ENCODE measurements at places on chromosomes 7 and 10. TPM values are rescaled to one million over a fixed set of nuclear protein-coding genes. Genes with fewer than 3 reads are reported as not detected.

DNA sequence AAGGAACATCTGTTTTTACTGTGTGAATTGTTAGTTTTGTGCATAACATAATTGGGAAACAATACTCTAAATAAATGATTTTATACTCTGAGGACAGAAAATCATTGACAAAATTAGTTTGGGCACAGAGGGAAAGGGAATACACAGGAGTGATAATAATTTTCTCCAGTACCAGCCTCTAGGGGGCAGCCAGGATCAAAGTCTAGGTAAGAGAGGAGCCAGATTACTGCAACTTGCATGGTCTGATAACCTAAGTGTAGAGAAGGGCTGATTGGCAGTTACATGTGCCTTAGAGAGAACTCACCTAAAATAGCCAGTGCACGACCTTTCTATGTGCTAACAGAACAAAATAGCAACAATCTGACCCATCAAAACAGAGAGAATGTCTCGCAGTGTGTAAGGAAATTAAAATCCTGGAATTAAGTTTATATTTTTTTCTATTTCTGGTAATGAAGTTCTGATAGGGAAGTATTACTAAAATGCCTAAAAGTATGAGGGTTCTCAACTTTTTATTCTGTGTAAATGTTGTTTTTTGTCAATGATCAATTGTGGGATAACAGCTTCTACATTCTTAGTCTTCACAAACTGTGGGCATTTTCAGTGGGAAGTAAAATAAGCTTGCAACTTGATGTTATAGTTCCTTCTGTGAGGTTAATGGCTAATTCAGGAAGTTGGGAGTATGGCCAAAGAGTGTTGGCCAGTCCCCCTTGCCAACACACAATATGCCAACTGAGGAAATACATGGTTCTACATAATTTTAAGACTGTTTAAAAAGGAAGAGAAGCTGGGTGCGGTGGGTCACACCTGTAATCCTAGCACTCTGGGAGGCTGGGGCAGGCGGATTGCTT lies 66.4 kb downstream of the EXOC6 start:
- DNase-seq: peak; percentile 66

- DNase-seq: no peak
These were observed 131.8 kb upstream of the TRIM24 start for GRCh38 chr7:138328215-138328614.

The NPC1L1 gene
- total RNA-seq: not detected

The CPN1 gene
- total RNA-seq: not detected

GRCh38 chr7:99242682-99243081 lies 30.0 kb upstream of the MYH16 start:
- no peak for DNase-seq

DNA sequence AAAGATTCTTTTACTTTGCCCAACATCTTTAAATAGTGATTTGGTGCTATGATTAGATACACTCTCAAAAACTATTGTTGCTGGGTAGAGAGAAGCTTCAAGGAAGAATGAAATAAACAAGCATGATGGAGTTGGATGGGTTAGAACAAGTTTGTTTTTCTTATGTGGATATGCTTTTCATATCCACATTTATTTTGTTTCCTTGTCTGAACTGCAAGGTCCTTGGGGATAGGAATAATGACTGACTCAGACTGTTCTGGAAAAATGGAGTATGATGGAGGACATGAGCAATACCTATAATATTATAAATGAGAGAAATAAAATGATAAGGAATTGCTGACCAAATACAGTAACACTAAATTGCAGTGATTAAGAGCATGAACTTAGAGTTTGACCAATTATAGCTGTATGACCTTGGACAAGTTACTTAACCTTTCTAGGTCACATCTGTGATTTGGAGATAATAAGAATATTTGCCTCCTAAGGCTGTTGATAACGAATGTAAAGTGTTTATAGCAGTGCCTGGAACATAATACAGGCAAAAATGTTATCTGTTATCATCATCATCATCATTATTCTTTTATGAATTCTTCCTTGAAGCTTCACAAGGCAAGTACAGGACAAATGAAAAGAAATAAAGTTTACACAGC lies 847.5 kb downstream of the LRMDA start:
- no peak for DNase-seq

DNA sequence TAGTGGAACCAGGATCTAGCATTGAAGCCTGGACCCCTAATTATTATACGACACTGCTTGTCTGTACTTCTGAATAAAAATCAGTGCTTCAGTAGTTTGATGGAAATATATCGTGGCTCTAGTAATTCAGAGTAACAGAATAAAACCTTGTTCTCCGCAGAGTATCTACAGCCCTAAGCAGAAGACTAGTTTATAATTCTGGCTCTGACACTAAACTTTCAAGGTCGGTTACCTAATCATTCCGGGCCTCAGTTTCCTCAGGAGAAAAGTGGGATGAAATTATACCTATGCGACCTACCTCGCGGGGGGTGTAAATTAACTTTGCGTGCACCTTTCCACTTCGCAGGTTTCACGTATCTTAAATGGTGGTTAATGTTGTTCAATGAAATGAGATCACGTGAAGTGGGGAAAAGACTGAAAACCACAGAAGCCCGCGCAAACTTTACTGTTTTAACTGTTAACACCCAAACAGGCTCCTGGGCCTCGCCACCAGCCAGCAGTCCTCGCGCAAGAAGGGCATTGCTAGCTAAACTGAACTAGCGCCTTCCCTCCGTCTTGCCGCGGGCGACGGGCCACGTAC lies 615 bp downstream of the THAP5 start:
- no peak for DNase-seq

The PPP1R9A gene
- total RNA-seq: 14.7 TPM

The MEST gene
- 186 TPM for total RNA-seq

DNA sequence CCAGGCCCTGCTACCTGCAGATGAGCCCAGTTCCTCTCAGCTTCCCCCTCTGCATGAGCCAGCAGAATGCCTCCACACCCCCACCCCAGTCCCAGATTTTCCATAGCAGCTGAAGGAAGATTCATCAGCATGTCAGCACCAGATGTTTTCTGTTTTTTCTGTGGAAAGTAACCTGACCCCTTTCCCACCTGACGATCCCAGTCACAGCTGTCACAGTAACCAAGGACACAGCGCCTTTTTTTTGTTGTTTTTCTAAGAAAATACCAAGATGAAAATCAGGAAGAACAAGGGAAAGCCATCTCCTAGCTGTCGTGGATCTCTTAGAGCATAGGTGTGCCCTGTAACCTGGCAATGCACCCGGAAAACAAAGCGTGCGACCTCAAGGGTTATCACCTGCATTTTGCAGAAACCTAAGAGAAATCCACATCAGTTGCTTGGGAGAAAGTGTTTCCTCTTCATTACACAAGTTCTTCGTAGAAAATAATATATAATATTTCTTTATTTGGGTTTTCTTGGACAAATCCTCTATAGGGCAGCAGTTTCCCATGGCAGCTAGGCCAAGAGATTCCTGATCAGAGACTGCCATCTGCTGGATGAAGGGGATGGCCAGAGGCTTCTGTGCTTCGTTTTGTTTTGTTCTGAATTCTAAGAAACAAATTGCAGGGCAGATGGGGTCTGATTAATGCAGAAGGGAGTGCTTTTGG lies 401.9 kb downstream of the TNS3 start:
- peak; percentile 75 for DNase-seq

The PON1 gene
- total RNA-seq: 1.1 TPM

DNA sequence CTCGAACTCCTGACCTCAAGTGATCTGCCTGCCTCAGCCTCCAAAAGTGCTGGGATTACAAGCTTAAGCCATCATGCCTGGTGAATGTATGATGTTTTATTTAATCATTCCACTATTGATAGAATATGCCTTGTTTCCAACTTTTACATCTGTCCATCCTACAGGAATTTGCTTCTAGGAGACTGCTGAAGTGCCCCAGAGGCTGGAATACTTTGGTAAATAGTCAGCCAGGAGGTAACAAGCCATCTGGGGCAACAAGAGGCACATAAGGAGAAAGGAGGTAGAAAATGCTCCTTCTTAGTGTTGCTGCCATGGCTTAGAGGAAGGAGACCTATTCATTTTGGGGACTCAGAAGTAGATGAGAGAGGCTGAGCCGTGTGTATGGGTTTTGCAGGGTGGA lies 14.8 kb downstream of the PLCE1 start:
- no peak for DNase-seq

The AP4M1 gene
- 25.9 TPM for total RNA-seq

- no peak for DNase-seq
These were observed 16.1 kb upstream of the SEC61G start for GRCh38 chr7:54774785-54775740.

GRCh38 chr7:41114131-41114530 lies 588.8 kb downstream of the INHBA start:
- no peak for DNase-seq

The PLAC9 gene
- total RNA-seq: not detected

The SLC16A9 gene
- 1.2 TPM for total RNA-seq

The SPDYE5 gene
- not detected for total RNA-seq

DNA sequence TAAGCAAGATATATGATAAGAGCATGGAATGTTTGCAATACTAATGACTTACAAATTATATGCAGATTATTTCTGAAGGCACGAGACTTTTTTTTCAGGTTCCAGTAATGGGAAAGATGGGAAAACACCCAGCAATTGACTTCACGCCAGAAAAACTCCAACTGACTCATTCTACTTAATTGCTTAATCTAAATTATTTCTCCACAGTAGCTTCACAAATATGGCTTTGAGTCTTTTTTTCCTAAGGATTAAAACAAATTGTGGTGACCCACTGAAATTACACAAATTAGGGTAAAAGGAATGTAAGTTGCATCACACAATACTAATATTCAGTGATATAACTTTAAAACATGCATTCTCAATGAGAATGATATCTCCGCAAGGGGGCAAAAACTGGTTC lies 138.7 kb downstream of the GNAI1 start:
- no peak for DNase-seq

DNA sequence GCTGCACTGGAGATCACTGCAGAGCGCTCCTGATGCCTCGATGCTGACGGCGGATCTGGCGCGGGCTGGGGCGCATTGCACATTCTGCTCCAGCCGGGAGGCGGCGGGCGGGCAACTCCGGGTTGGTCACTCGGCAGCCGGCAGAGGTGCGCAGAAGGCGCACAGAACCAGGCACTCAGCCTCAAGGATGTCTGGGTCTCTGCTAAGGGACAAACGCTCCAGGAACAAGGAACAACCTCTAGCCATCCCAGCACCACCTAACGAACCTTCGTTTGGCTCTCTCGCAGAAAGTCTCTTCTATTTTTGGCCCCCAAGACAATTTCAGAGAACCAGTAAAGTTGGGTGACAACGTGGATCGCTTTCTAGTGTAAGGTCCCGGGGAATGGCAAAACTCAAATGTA lies 254.6 kb downstream of the OTUD1 start:
- DNase-seq: peak; percentile 78

- DNase-seq: no peak
These were observed 135.4 kb downstream of the KIF20B start for GRCh38 chr10:89836840-89837164.

The AOAH gene
- not detected for total RNA-seq

- DNase-seq: no peak
These were observed 147.2 kb downstream of the MAPK8 start for GRCh38 chr10:48453451-48454301.

The NAT16 gene
- 2.4 TPM for total RNA-seq

The GIMAP8 gene
- total RNA-seq: not detected

DNA sequence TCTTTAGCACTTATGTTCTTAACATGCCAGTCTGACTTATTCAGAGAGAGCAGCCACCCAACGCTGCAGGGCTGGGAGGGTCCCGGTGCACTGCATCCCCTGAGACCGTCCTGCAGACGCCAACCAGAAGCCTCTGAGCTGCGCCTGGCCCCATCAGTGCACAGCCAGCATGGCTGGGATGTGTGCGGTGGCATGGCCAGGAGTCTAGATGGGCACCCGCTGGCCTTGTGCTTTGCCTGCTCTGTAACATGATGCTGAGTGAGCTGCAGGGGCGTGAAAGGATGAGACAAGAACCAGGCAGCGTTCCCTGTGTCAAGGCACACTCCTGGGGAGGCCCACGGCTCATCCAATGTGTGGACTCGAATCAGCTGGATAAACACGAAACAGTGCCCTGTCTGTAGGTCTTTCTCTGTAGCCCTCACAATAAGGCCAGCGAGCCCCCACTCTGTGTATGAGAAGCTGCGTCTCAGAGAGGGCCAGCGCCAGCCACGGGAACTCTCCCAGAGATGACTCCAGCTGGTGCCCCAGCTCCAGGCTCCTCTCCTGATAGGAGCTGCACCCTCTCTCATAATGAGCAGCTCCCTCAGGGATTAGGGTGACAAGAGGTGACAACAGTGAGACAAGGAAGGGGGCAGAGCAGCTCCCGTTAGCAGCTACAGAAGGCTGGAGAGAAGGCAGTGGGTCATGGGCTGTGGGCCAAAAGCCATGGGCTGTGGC lies 96.8 kb downstream of the TNS3 start:
- no peak for DNase-seq

The CALCR gene
- not detected for total RNA-seq

- no peak for DNase-seq
These were observed 236.4 kb upstream of the GRM3 start for GRCh38 chr7:86407291-86407690.

GRCh38 chr10:18436902-18437301 lies 214.5 kb downstream of the NSUN6 start:
- DNase-seq: no peak

The ZNF239 gene
- 4.1 TPM for total RNA-seq

DNA sequence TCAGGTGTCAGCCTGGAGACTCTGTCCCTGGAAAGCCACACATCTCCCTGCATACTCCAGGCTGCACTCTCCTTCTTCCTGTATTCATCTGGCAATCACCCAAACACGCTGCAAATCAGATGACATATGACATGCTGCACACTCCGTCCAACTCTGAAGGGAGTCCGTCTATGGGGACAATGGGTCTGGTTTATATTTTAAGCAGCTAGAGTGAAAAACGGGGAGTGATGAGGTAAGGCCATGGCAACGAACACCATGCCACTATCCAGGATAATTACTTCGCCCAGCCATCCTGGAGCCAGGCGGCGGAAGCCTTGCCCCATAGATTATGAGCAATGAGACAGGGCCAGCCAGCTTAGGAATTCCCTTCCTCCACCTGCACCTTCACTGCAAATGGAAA lies 140.1 kb downstream of the PLXNA4 start:
- no peak for DNase-seq

The MYO1G gene
- 0.54 TPM for total RNA-seq

- no peak for DNase-seq
These were observed 139.0 kb downstream of the MGMT start for GRCh38 chr10:129605986-129606518.

The EIF5AL1 gene
- 0.61 TPM for total RNA-seq

The GIMAP2 gene
- total RNA-seq: not detected

The ENO4 gene
- total RNA-seq: 1.3 TPM
